ENCODE measurements at places on chromosomes 1 and 21.

DNA sequence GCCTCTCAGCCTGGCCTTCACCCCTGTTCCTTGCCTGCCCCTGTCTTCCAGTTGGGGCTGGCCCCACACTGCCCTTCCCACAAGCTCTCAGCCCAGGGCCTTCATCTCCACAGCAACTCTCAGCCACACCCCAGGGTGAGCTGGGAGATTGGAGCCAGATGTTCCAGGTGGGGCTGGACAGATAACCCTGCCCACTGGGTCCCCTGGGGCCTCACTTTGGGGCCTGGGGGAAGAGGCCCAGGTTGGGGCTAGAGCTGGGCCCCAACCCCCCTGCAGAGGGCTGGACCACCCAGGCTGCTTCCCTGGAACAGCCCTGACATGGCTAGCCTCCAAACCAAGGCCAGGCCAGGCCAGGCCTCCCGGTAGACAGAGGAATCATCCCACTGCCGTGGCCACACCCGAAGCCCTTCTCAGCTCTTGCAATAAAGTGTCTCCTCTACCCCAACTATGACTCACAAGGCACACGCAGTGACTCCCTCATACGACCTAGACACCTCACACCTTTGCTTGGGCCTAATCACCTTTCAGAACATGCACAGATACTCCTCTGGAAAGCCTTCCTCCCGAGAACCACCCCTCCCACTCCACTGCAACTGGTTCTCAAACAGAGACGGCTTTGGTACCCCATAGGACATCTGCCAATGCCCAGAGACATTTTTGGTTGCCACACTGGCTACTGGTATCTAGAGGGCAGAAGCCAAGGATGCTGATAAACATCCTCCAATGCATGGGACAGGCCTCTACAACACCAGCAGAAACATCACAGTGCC, 22.2 kb downstream of the SLC2A1 start:
- DNase-seq = no peak

DNA sequence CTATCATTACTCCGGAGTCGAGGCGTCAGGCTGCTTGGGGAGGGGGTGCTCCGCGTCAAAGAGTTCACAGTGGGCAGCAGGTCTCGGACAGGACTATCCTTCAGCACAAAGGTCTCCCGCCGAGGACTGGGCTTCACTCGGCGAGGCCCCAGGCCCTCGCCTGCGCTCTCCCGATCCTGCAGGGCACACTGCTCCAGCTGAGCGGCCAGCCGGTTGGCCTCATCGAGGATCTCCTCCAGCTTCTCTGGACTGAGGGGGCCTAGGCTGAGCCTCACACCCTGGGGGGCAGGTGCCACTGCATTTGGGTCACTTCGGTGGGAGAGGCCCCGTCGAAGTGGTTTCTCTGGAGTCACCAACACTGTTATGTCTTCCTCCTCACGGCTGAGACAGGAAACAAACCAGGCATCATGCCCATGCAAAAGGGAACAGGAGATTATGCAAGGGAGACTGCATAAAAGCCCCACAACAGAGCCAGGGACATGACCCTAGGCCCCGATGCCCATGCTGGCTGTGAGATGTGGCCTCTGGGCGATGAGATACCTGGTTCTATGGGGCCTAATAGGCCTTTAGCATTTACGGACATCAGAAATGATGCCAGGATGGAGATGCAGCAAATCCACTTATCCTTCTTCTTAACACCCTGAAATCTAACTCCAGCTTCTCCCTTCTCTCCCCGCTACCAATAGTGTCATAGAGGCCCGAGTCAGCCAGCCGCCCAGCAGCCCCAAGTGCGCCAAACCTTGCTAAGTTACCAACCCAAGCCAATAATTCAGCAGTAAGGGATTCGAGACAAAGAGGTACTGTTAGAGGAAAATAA, 1.1 kb downstream of the PSRC1 start:
- DNase-seq = no peak

DNA sequence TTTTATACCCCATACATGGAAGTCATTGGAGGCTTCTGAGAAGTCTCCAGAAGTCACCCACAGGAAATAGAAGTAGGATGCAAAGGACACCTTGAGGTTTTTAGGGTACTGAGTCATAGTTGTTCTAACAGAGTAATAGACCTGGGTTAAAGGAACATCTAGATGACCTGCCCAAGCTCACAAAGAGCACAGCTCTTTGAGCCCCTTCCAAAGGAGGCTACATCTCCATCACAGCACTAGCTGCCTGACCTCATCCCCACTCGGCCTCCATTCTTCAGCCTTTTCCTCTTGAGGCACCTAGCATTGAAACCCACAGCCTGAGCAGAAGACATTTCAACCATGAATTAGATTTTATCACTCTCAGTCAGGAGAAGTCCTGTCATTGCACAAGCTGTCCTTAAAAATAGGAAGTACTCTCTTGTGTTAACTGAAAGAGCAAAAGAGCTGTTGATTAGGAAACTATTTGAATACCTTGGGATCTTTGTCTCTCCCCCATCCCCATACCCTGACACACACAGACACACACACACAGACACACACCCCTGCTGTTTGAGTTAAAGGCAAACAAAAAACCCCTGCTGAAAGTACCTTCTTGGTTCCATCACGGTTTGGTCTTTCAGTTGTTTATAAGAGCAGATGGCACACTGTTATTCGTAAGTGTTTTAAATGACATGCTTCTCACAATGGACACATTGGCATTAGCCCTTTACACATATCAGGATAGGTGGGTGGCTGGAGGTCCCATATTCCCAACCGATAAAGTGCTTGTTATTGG, 22.2 kb downstream of the MKNK1 start:
- DNase-seq = no peak

GRCh38 chr1:201883786-201884185, 4.9 kb upstream of the SHISA4 start:
- no peak for DNase-seq
